ENCODE measurements at places on chromosomes 16 and 17. TPM values are rescaled to one million over a fixed set of nuclear protein-coding genes. Genes with fewer than 3 reads are reported as not detected.

The DHRS7C gene
- total RNA-seq = 23.4 TPM

The GNPTG gene
- total RNA-seq = 28.1 TPM

The LITAFD gene
- not detected for total RNA-seq

The TBC1D3 gene
- total RNA-seq = not detected

- DNase-seq = no peak
Measured at GRCh38 chr17:69060822-69061221, at the start of gene ABCA9. Gene ABCA9, minus strand, starts transcription at chr17:69060927. Its CDS starts 9,801 bp downstream, at chr17:69051126.

GRCh38 chr16:11510178-11510973, 76.3 kb downstream of the LITAF start:
- DNase-seq = no peak

- no peak for DNase-seq
Measured at GRCh38 chr17:54968988-54969332, 395 bp downstream of the STXBP4 start.

GRCh38 chr16:28289939-28290858, 2.1 kb upstream of the SBK1 start:
- DNase-seq = no peak

DNA sequence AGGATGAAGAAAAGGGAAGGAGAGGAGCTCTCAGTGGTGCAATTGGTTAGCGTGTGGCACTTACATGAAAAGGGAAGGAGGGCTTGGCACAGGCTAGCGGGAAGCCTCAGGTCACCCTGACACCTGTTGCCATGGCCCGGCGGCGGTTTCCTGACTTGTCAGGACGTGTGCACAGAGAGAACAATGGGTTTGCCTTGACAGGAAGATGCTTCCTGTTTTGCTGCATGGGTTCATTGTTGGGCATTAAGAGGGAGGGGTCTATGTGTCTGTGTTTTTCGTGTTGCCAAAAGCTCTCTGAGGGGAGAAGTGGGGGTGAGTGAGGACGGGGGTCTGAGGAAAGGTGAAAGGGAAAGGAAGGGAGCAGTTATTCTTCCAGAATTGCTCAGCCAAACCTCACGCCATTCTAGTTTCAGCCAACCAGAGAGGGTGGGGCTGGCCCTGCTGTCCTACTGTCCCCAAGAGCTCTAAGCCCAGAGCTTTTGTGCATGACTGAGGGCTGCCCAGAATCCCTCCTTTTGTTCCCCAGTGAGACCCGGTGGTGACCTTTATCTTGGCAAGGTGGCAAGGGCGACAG, 17.1 kb upstream of the CCR7 start:
- DNase-seq = peak; percentile 68

DNA sequence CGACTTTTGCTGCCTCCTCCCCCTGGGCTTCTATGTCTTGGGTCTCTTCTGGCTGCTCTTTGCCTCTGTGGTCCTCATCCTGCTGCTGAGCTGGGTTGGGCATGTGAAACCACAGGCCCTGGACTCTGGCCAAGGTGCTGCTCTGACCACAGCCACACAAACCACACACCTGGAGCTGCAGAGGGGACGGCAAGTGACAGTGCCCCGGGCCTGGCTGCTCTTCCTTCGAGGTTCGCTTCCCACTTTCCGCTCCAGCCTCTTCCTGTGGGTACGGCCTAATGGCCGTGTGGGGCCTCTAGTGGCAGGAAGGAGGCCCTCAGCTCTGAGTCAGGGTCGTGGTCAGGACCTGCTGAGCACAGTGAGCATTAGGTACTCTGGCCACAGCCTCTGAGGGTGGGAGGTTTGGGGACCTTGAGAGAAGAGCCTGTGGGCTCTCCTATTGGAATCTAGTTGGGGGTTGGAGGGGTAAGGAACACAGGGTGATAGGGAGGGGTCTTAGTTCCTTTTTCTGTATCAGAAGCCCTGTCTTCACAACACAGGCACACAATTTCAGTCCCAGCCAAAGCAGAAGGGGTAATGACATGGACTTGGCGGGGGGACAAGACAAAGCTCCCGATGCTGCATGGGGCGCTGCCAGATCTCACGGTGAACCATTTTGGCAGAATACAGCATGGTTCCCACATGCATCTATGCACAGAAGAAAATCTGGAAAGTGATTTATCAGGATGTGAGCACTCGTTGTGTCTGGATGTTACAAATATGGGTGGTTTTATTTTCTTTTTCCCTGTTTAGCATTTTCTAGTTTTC, 2.3 kb downstream of the GP1BA start:
- no peak for DNase-seq
